ENCODE measurements at places on chromosomes 12 and 14.

GRCh38 chr12:13770576-13770975, 210.8 kb downstream of the GRIN2B start:
- no peak for DNase-seq
- H3K27me3 ChIP-seq, result peaks cover 2% of the 10 kb centered on the region
- no peak overlapping the region for H3K4me3 ChIP-seq
- no peaks in the 10 kb centered on the region for H3K36me3 ChIP-seq
- no peaks in the 10 kb centered on the region for H3K4me1 ChIP-seq

GRCh38 chr12:64253356-64253755, 31.3 kb upstream of the KICS2 start:
- no peak overlapping the region for H3K27ac ChIP-seq
- no peaks in the 10 kb centered on the region for H3K36me3 ChIP-seq
- no peak overlapping the region for H3K4me3 ChIP-seq
- H3K27me3 ChIP-seq, result peaks cover 4% of the 10 kb centered on the region

GRCh38 chr14:99687284-99688209, 3.4 kb downstream of the CYP46A1 start:
- peak; percentile 28 for DNase-seq
- H3K4me1 ChIP-seq, result peaks cover 41% of the 10 kb centered on the region
- H3K27ac ChIP-seq, result no peak overlapping the region

- H3K27ac ChIP-seq, result no peak overlapping the region
- DNase-seq, result no peak
- H3K4me3 ChIP-seq, result no peak overlapping the region
- no peaks in the 10 kb centered on the region for H3K36me3 ChIP-seq
- no peaks in the 10 kb centered on the region for H3K4me1 ChIP-seq
- no peaks in the 10 kb centered on the region for H3K27me3 ChIP-seq
Measured at GRCh38 chr12:77161944-77162343, 96.6 kb upstream of the E2F7 start.

DNA sequence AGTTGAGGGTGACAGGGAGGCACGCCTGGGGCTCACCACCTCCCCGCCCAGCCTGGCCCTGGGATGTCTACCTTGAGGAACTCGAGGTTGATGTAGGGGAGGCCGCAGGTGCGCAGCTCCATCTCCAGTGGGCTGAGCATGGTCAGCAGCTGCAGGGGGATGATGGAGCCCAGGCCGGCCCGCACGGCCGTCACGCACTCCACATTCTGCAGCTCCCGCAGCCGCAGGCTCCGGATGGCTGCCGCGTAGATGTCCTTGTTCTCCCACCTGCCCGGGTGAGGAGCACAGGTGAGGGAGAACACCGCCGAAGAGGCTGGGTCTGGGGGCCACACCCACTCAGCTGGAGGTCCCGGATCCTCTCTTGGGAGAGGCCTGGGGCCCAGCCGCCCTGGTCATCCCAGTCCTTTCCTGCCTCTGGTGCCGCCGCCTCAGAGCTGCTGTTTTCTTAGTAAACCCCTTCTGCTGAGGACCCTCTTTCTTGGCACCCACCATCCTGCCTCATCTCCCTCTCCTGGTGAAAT, 38.2 kb downstream of the TRAFD1 start:
- peaks cover 7% of the 10 kb centered on the region for H3K27me3 ChIP-seq
- no peaks in the 10 kb centered on the region for H3K4me1 ChIP-seq
- H3K4me3 ChIP-seq, result no peak overlapping the region
- H3K36me3 ChIP-seq, result peaks cover 37% of the 10 kb centered on the region
- no peak for DNase-seq

- no peaks in the 10 kb centered on the region for H3K27me3 ChIP-seq
- no peak for DNase-seq
- peaks cover 31% of the 10 kb centered on the region for H3K4me1 ChIP-seq
- H3K36me3 ChIP-seq, result no peaks in the 10 kb centered on the region
Measured at GRCh38 chr12:58939399-58940100, 19.2 kb upstream of the LRIG3 start.

DNA sequence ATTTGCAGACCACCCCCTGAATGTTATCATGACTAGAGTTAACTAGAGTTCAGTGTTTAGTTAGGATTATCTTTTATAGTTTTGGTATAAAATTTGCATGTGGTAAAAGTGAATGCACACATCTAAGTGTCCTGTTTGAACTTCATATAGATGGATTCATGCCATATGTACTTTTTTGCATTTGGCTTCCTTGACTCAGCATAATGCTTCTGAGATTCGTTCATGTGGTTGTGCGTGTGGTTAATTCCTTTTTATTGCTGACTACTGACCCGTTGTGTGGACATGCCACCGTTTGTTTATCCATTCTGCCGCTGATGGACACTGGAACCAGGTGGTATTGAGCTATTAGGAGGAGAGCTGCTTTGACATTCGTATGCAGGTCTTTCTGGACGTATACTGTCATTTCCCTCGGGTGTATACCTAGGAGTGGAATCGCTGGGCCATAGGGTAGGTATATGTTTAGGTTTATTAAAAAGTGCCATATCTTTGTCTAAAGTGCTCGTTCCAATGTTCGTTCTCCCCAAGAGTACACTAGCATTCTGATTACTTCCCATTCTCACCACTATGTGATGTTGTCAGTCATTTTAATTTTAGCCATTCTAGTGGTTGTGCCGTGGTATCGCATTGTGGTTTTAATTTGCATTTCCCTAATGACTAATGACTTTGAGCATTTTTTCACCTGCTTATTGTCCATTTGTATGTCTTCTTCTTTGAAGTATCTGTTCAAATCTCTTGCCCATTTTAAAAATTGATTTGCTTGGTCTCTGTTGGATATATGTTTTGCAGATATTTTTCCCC, 37.7 kb downstream of the RIN3 start:
- no peak overlapping the region for H3K4me3 ChIP-seq
- DNase-seq, result no peak
- peaks cover 7% of the 10 kb centered on the region for H3K27me3 ChIP-seq
- peaks cover 22% of the 10 kb centered on the region for H3K4me1 ChIP-seq

GRCh38 chr14:43087666-43088065, 1419.4 kb downstream of the FSCB start:
- no peaks in the 10 kb centered on the region for H3K36me3 ChIP-seq
- H3K4me3 ChIP-seq, result no peak overlapping the region
- H3K4me1 ChIP-seq, result no peaks in the 10 kb centered on the region
- DNase-seq, result no peak
- no peaks in the 10 kb centered on the region for H3K27me3 ChIP-seq

GRCh38 chr12:111429828-111430432, 24.2 kb downstream of the SH2B3 start:
- H3K27ac ChIP-seq, result peak overlapping the region; percentile 85
- peaks cover 71% of the 10 kb centered on the region for H3K4me1 ChIP-seq
- DNase-seq, result no peak
- peak overlapping the region; percentile 64 for H3K4me3 ChIP-seq

DNA sequence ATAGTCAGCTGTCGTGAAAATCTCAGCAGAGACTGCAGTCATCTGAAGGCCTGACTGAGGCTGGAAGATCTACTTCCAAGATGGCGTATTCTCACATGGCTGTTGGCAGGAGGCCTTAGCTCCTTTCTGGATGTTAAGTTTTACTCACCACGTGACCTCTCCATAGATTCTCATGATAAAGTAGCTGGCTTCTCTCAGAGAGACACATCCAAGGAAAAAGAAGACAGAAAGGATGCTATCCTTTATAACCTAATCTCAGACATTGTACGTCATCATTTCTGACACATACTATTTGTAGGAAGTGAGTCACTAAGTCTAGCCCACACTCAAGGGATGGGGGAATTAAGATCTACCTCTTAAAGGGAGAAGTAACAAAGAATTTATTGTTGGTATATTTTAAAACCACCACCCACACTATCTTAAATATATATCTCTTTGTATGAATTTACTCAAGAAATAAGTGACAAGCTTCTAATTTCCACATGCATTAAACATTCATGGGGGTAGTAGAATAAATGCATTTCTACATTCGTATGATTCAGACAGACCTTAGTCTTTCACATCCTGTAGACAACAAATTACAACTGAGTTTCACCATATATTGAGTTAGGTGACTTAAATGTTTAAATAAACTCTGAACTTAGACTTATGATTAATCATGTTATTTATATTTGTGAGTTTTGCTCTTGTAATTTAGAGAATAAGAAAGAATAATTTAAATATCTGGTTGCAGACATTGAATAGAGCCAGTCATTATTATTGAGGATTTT, 411.0 kb downstream of the LRIG3 start:
- H3K27me3 ChIP-seq, result peaks cover 2% of the 10 kb centered on the region
- no peak overlapping the region for H3K27ac ChIP-seq
- H3K4me1 ChIP-seq, result no peaks in the 10 kb centered on the region
- H3K4me3 ChIP-seq, result no peak overlapping the region
- no peak for DNase-seq

DNA sequence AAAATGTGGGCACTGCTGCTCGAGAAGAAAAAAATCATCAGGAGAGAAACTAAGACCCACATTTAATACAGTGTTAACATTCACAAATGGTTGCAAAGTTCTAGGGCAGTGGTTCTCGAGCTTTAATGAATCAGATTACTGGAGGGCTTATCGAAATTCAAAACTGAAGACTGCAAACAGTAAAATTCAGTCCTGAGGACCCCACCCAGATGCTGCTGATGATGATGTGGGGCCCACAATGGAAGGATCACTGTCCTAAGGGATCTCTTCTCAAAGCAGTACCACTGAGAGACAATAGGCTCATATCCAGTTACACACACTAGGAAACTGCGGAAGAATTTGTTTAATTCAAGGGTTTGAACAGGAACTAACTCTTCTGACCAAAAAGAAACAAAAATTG, 31.4 kb downstream of the DICER1 start:
- H3K4me1 ChIP-seq, result peaks cover 6% of the 10 kb centered on the region
- no peak for DNase-seq
- no peak overlapping the region for H3K4me3 ChIP-seq

DNA sequence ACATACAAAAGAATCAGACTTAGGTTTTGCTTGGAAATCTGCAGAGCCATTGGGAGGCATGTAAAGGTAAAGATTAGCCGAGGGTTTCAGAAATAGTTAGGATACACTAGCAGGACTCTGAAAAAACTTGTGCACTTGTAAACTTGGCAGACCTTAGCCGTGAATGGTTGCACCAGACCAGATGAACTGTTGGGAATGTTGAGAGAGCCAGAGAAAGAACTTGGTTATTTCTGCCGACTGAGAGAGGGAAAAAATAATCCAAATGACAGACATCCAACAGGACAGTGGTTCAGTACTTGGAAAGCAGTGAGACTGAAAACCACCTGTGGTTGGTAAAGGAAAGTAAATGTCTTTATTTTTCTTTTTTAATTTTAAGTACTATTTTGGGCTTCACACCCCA, 222.5 kb upstream of the DDHD1 start:
- DNase-seq, result no peak
- no peaks in the 10 kb centered on the region for H3K36me3 ChIP-seq
- no peaks in the 10 kb centered on the region for H3K4me1 ChIP-seq
- no peak overlapping the region for H3K27ac ChIP-seq

GRCh38 chr14:67166450-67166853, 22.8 kb upstream of the GARIN2 start:
- no peaks in the 10 kb centered on the region for H3K4me1 ChIP-seq
- peak; percentile 44 for DNase-seq
- H3K27ac ChIP-seq, result no peak overlapping the region
- peaks cover 3% of the 10 kb centered on the region for H3K36me3 ChIP-seq
- H3K27me3 ChIP-seq, result no peaks in the 10 kb centered on the region

- H3K4me3 ChIP-seq, result peak overlapping the region; percentile 72
- no peaks in the 10 kb centered on the region for H3K36me3 ChIP-seq
- peaks cover 10% of the 10 kb centered on the region for H3K4me1 ChIP-seq
- H3K27ac ChIP-seq, result no peak overlapping the region
- no peaks in the 10 kb centered on the region for H3K27me3 ChIP-seq
Measured at GRCh38 chr14:75418850-75419768, 8.7 kb upstream of the JDP2 start.

DNA sequence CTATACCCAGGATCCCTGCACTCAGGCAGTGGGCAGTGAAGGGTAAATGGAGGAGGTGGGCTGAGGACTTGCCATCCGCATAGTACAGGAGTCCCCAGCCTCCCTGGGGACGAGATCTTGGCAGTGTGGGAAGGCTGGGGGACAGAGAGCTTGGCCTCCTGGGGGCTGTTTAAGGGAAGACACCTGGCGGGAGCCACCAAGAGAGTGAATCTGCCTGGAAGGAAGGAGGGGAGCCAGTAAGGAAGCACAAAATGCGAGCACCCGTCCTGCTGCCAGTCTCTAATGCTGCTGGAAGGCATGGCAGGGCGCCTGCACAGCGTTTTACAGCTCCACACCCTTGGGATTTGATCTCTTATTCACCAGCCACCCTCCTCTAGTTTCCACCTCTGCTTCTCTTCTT, 7.4 kb upstream of the KRT2 start:
- no peak for DNase-seq
- H3K4me3 ChIP-seq, result no peak overlapping the region
- H3K36me3 ChIP-seq, result no peaks in the 10 kb centered on the region
- no peak overlapping the region for H3K27ac ChIP-seq
- peaks cover 8% of the 10 kb centered on the region for H3K27me3 ChIP-seq

DNA sequence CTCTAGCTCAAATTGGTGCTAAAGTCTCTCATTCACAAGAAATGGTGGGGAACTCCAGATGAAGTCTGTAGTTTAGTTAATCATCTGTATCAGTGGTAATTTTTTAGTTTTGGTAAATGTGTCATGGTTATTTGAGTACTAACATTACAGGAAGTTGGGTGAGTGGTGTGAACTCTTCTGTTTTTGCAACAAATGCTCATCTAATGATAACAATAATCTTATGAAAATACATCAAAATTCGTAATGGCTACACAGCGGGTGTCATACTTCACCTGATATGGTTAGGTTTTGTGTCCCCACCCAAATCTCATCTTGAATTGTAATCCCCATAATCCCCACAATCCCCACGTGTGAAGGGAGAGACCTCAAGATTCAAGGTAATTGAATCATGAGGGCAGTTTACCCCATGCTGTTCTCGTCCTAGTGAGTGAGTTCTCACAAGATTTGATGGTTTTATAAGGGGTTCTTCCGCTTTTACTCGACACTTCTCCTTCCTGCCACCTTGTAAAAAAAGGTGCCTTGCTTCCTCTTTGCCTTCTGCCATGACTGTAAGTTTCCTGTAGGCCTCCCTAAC, 209.3 kb upstream of the FOXN3 start:
- peaks cover 11% of the 10 kb centered on the region for H3K4me1 ChIP-seq
- DNase-seq, result no peak
- H3K27ac ChIP-seq, result no peak overlapping the region
- H3K27me3 ChIP-seq, result peaks cover 12% of the 10 kb centered on the region
- H3K36me3 ChIP-seq, result peaks cover 12% of the 10 kb centered on the region

DNA sequence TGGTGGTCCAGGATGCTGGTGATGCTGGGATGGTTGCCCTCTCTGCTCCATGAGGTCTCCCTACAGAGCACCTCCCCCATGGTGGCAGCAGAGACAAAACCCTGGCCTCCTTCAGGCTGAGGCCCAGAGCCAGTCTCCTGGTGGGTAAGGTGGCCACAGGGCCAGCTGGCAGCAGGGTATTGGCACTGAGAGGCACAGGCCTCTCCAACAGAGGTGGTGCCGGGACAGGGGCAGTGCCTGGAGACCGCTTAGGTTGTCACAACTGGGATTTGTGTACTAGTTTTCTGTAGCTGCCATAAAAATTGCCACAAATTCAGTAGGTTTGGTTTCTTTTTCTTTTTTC, 6.1 kb upstream of the MTA1 start:
- H3K4me1 ChIP-seq, result peaks cover 17% of the 10 kb centered on the region
- no peak overlapping the region for H3K27ac ChIP-seq
- peaks cover 28% of the 10 kb centered on the region for H3K27me3 ChIP-seq
- no peak for DNase-seq
- no peaks in the 10 kb centered on the region for H3K36me3 ChIP-seq
- H3K4me3 ChIP-seq, result no peak overlapping the region

Data from endothelial cell (in vitro differentiated cells).